Caki2 (cell line): ENCODE measurements at places on chromosomes 6 and 20.

DNA sequence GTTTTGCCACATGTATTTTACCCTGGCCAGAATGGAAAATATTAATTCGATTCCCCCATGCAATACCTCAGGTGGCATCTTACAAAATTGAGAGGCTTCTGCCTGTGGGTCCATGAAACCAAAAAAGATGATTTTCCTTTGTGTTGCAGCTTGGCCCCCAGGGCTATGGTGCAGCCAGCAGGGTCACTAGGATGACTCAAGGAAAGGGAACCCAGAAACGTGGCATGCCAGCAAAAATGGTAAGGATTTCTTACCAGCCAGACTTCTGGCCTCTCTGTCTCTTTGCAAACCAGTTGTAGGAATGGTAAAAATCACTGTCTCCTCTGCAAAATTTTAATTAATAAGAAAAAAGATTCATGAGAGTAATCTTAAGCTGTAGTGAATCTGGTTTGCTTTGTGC lies 11.6 kb upstream of the TAAR9 start:
- no peak for DNase-seq

- no peak for DNase-seq
Measured at GRCh38 chr6:4774715-4775493, 1.3 kb upstream of the CDYL start.

DNA sequence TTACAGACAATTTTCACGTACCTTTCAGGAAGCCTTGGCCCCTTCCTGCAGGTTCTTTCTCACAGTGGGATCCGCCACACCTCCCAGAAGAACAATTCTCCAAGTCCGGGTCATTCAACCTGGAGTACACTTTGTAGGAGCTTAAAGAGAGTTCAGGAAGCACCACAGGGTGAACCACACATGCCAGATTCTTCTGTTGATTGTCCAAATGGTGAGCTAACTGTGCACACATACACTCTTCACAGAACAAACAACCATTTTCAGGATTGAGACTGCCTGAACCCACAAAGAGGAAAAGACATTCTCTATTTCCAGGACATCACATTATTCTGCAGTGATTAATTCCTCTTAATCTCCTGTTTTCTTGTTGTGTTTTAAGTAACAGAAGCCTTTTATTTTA lies 51.0 kb downstream of the SCGN start:
- DNase-seq, result no peak

DNA sequence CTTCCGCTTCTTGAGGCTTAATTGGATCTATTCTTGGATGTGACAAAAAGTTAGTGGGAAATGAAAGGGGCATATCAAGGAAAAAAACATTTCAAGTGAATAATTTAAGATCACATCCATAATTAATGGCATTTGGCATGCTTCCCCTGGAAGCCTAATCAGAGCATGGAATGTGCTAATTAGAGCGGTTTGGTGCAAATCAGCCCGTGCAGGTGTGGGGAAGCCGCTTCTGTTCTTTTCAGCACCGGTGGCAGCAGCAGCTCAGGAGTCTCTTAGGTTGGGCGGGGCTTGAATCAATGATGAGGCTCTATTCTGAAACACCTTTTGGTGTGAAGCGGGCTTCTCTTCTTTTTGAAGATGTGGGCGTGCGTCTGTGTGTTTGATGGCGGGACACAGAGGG lies 301.2 kb downstream of the LRFN2 start:
- DNase-seq, result no peak

DNA sequence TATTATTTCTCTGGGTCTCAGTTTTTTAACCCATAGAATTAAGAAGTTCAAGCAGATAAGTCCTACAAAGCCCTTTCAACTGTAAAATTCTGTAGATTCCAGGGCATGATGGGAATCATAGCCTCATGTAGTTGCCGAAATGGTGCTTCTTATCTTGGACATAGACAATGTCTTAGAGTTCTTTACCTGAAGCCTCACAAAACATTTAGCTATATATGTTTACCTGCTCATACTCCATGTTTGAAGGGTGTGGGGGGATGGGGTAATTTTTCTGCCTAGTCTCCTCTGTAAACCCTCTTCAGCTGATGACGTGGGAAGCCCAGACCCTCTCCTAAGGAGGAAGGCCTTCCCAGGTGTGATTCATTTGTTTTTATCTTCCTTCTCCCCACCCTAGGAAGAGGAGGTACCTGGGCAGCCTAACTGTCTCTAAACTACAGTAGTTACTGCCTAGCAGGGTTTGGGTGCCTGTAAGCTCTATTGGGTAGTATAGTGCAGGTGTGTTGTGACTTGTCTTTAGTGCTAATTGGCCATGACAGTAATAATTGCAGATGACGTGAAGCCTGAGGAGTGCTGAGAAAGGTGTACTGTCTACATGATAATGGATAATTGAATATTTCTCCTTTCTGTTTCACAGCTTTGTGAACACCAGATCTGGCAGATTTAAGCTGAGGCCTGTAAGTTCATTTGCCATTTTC lies 230.8 kb downstream of the TFAP2B start:
- DNase-seq, result no peak

DNA sequence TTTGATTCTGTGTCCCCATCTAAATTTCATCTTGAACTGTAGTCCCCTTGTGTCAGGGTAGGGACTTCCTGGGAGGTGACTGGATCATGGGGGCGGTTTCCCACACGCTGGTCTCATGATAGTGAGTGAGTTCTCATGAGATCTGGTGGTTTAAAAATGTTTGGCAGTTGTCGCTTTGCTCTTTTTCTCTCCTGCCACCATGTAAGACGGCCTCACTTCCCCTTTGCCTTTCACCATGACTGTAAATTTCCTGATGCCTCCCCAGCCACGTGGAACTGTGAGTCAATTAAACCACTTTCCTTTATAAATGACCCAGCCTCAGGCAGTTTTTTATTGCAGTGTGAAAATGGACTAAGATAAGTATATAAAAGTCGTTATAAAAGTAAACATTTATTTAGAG lies 80.5 kb upstream of the SGK1 start:
- DNase-seq, result no peak

- peak; percentile 70 for DNase-seq
Measured at GRCh38 chr6:108564178-108564577, 3.5 kb downstream of the FOXO3 start.

DNA sequence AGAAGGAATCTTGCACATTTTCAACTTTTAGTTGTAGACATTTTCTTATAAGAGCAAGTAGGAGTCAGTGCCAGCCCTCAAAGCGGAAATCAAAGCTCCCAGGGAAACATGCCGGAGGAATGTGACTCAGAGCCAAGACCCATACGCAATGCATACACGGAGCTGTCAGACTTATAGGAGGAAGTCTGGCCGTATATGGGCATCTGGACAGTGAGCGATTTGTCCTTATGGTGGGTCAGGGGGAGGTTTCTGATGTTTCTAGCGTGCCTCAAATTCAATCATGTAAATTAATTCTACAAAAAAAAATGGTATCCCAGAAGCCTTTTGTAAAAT lies 3.6 kb upstream of the CCN2 start:
- peak; percentile 57 for DNase-seq

- no peak for DNase-seq
Measured at GRCh38 chr6:6007366-6008088, 802 bp upstream of the NRN1 start.

- DNase-seq, result no peak
Measured at GRCh38 chr6:2960935-2961334, 10.4 kb downstream of the SERPINB6 start.

- DNase-seq, result no peak
Measured at GRCh38 chr6:136525586-136526195, 24.5 kb downstream of the MAP7 start.

GRCh38 chr6:170107606-170108222 lies 183.2 kb downstream of the DLL1 start:
- no peak for DNase-seq

DNA sequence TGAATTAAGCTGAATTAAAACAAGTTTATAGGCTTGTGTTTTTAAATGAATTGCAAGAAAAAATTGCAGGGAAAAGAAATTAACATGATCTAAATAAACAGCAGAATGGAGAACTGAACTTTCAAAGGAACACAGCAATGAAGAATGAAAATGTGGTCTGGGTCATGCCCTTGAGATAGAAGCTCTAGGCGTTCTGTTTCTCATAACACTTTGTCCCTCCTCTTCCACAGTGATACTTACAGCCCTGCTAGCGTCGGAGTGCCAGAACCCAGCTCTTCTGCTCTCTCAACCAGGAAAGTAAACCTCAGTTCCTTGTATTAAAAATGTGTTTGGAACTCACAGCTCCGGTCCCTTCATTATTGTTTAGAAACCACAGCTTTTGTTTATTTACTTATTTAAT lies 11.4 kb downstream of the HMGCLL1 start:
- no peak for DNase-seq

DNA sequence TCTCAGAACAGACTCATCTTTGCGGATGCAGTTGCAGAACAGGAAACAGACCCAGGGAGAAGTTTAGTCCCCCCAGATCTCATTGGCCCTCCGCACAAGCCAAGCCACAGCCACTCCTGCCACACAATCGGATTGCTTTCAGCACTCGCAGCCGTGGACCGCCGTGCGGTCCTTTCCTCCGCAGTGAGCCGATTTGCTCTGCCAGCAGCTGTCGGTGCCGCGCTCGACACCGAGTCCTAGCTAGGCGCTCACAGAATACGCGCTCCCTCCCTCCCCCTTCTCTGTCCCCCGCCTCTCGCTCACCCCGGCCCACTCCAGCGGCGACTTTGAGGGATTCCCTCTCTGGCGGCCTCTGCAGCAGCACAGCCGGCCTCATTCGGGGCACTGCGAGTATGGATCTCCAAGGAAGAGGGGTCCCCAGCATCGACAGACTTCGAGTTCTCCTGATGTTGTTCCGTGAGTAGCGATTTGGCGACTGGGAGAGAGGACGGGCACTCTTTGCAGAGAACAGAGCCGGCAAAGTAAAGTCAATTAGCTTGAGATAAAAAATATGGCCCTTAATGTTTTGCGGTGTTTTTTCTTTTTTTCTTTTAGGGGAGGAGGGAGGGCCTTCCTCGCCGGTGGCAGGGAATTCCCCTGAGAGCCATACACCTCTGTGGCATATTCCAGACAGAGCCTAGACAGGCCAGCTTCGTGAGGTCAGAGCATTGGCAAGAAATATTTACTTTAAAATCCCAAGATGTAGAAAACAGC lies at the start of gene LAMP5:
Gene LAMP5 (plus strand): TSS at position 130 of the 753 bp plus-strand sequence. CDS start 263 bp downstream, at position 393.
- DNase-seq, result no peak

DNA sequence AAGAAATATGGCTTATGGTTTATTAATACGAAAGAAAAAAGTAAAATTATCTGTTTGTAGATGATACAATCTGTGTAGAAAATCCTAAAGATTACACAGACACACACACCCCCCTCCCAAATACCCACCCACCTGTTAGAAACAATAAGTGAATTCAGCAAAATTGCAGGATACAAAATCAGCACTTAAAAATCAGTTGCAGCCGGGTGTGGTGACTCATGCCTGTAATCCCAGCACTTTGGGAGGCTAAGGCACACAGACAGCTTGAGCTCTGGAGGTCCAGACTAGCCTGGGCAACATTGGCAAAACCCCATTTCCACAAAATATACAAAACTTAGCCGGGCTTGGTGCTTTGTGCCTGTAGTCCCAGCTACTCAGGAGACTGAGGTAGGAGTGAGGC lies 42.3 kb downstream of the NINL start:
- DNase-seq, result no peak

- DNase-seq, result no peak
Measured at GRCh38 chr6:31573239-31574105, 1.4 kb downstream of the LTA start.

- peak; percentile 77 for DNase-seq
Measured at GRCh38 chr6:149750136-149750609, 632 bp downstream of the PCMT1 start.

GRCh38 chr20:59118855-59119254 lies 44.8 kb upstream of the ZNF831 start:
- no peak for DNase-seq

DNA sequence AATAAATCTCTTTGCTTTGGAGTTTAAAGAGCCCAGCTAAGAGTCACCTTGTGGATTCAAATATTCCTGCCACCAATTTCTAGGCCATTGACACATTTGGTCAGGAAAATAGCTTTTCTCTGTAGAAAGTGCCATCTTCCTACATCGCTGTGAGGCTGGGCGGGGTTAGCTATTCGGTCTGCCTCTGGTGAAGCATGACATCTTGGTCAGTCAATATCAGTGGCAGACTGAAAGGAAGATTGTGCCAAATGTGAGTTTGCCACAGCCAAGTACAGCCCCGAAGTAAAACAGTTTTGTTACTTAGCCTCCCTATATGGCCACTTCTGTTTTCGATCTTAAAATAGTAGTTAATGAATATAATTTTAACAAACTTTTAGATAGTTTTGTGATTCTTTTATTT lies 65.5 kb upstream of the FABP7 start:
- DNase-seq, result no peak

- DNase-seq, result no peak
Measured at GRCh38 chr6:7025861-7026260, 81.9 kb upstream of the RREB1 start.

DNA sequence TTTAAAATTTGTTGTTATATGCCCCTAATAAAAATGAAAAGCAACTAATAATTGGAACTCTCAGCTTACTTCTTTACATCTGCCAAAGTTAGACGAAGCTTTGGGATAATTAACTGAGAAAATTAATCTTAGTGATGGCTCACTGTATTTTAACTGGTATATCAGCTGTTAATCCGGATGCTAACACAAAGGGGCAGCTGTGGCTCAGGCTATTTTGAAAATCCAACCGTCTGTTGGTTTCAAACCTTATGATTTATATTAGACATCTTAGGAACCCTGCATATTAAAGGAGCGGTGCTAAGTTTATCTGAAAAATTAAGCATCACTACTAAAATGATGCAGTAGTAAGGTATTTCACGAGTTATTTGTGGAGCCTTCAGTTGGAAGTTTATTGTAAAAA lies 96.6 kb downstream of the AKAP7 start:
- DNase-seq, result no peak

DNA sequence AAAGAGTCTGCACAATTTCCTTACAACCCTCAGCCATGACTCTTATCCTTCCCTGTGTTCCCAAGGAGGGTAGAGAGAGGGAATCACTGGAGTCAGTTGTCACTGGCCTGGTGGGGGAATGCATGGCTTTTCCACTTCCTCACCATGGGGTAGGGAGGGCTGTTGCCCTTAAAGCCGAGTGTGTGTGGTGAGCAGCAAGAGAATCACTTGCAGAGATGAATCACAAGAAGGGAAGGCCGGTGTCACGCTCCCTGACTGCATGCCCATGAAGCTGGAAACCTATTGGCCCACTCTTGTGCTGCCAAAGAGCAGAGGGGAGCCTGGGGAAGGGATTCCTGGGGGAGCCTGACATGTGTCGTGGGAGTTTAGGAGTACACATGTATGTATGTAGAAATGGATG lies 18.1 kb upstream of the BMP6 start:
- DNase-seq, result peak; percentile 21

GRCh38 chr20:22241609-22242008 lies 342.8 kb downstream of the FOXA2 start:
- DNase-seq, result no peak

DNA sequence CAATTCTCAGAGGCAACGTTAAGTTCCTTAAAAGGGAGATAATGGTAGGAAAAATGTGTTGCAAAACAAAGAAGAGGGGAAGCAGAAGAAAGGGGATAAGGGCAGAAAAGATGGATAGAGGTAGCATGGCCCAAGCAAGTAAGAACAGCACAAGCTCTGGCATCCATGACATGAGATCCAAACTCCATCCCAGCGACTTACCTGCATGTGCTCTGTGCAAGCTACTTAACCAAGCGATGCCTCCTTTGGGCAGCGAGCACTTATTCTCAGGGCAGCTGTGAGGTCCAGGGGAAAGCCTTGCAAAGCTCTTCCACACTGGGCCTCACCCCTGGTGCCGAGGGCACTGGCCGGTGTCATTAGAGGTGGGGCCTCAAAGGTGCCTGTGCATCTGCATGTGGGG lies 295.2 kb downstream of the FOXC1 start:
- no peak for DNase-seq

- DNase-seq, result no peak
Measured at GRCh38 chr20:25339608-25340007, 51.0 kb downstream of the ABHD12 start.

GRCh38 chr6:142566628-142567396 lies 265.0 kb downstream of the ADGRG6 start:
- peak; percentile 50 for DNase-seq
